ENCODE measurements at places on chromosomes 4 and X. TPM values are rescaled to one million over a fixed set of nuclear protein-coding genes. Genes with fewer than 3 reads are reported as not detected.

- H3K27me3 ChIP-seq, result peaks cover 23% of the 10 kb centered on the region
- no peaks in the 10 kb centered on the region for H3K36me3 ChIP-seq
- H3K4me1 ChIP-seq, result no peaks in the 10 kb centered on the region
- H3K27ac ChIP-seq, result no peak overlapping the region
These were observed 419.8 kb upstream of the AMOT start for GRCh38 chrX:113260474-113260873.

GRCh38 chrX:71111921-71112431 lies 599 bp upstream of the IL2RG start:
- peaks cover 21% of the 10 kb centered on the region for H3K4me1 ChIP-seq
- DNase-seq, result no peak
- H3K36me3 ChIP-seq, result no peaks in the 10 kb centered on the region
- H3K27ac ChIP-seq, result no peak overlapping the region
- H3K4me3 ChIP-seq, result no peak overlapping the region

- H3K36me3 ChIP-seq, result peaks cover 5% of the 10 kb centered on the region
- no peak for DNase-seq
- no peak overlapping the region for H3K27ac ChIP-seq
- H3K27me3 ChIP-seq, result no peaks in the 10 kb centered on the region
- H3K4me1 ChIP-seq, result no peaks in the 10 kb centered on the region
These were observed 45.3 kb upstream of the BDH2 start for GRCh38 chr4:103144926-103145325.

- no peak overlapping the region for H3K27ac ChIP-seq
- H3K4me1 ChIP-seq, result no peaks in the 10 kb centered on the region
- no peak overlapping the region for H3K4me3 ChIP-seq
- DNase-seq, result no peak
- peaks cover 11% of the 10 kb centered on the region for H3K27me3 ChIP-seq
- no peaks in the 10 kb centered on the region for H3K36me3 ChIP-seq
These were observed 34.6 kb downstream of the EFHC2 start for GRCh38 chrX:44308869-44309268.

The FGFBP1 gene
- not detected for total RNA-seq

- no peaks in the 10 kb centered on the region for H3K27me3 ChIP-seq
- H3K36me3 ChIP-seq, result no peaks in the 10 kb centered on the region
- no peak overlapping the region for H3K4me3 ChIP-seq
- no peak for DNase-seq
- no peaks in the 10 kb centered on the region for H3K4me1 ChIP-seq
- no peak overlapping the region for H3K27ac ChIP-seq
These were observed 490.2 kb upstream of the LCORL start for GRCh38 chr4:18511727-18512126.

DNA sequence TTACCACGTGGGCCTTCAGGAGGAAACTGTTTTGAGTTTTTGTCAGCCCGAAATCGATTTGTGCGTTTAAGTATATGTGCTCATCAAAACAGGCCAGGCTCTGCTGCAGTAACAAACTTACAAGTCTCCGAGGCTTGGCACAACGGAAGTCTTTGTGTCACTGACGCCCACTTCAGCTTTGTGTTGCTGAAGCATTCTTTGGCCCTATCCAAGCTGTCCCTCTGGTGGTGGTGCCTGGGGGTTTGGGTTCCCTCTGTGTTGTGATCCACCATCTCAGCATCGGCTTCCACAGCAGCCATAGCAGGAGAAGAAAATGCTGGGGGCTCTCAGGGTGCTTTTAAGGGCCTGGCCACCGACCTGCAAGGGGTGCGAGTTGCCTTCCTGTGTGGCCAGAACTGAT lies 176.4 kb downstream of the PTTG2 start:
- no peak overlapping the region for H3K27ac ChIP-seq
- DNase-seq, result no peak
- no peaks in the 10 kb centered on the region for H3K27me3 ChIP-seq
- H3K4me1 ChIP-seq, result peaks cover 16% of the 10 kb centered on the region

The KIAA0232 gene
- total RNA-seq, result 16.9 TPM

The TLR8 gene
- 0.44 TPM for total RNA-seq

The GAGE1 gene
- not detected for total RNA-seq

GRCh38 chr4:140052050-140052449 lies 101.9 kb downstream of the MAML3 start:
- peaks cover 9% of the 10 kb centered on the region for H3K4me1 ChIP-seq
- no peak overlapping the region for H3K4me3 ChIP-seq
- no peak overlapping the region for H3K27ac ChIP-seq
- H3K36me3 ChIP-seq, result no peaks in the 10 kb centered on the region

GRCh38 chrX:135740681-135741149 lies 27.3 kb downstream of the CT45A1 start:
- no peak for DNase-seq
- H3K4me3 ChIP-seq, result no peak overlapping the region
- peaks cover 2% of the 10 kb centered on the region for H3K27me3 ChIP-seq

DNA sequence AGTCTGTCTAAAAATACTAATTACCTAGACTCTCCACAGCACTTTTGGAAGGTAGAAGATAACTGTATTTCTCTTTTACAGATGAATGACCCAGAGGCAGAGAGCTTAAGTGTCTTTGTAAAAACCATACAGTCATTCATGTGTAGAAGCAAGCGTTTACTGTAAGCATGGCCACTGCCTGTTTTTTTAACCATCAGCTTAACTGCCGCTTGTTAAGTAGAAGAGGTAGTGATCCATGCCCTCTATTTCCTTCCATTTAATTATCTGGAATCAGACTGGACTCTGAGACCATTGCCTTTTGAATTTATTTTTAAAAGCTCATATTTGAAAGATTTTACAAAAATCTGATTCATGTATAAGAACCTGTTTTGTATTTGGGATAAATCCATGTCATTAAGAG lies 111.2 kb upstream of the TECRL start:
- H3K4me1 ChIP-seq, result no peaks in the 10 kb centered on the region
- H3K27me3 ChIP-seq, result no peaks in the 10 kb centered on the region
- no peak overlapping the region for H3K4me3 ChIP-seq
- DNase-seq, result no peak

Measured in muscle of leg (tissue), 16 donors.